ENCODE measurements at places on chromosomes 4 and X.

- no peak for DNase-seq
Measured at GRCh38 chr4:8069102-8069752, 89.4 kb downstream of the ABLIM2 start.

DNA sequence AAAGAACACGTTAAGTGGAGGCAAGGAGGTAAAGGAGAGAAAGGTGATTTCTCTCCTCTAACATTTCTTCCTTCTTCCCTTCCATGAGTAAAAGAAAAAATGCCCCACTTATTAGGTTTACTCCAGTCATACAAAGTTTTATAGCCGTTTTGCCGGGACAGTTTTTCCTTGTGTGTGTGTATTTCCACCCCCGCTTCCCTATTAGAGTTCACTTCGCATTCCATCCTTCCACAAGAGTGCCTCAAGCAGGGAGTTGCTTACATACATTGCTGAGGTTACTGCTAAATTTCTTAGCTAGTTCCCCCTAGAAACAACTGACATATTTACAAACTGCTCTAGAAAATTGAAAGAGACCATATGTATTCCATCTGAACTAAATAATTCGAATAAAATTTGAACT is 45.2 kb upstream of the BMP15 start:
- DNase-seq: no peak

DNA sequence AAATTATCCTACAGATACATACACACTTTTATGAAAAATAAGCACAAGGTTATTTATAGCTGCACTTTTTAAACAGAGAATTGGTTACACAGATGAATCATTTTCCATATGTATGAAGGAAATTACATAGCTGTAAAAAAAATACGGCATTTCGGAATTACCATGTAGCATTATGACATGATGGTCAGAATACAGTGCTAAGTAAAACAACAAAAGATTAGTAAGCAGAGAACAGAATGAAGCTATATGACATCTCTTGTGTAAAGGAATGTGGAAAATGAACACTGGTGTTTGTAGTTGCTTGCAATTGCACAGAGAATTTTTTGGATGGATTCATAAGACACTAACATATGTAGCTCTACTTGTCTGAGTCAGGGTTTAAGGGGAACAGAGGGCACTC is 1222.0 kb upstream of the PRKX start:
- DNase-seq: no peak

DNA sequence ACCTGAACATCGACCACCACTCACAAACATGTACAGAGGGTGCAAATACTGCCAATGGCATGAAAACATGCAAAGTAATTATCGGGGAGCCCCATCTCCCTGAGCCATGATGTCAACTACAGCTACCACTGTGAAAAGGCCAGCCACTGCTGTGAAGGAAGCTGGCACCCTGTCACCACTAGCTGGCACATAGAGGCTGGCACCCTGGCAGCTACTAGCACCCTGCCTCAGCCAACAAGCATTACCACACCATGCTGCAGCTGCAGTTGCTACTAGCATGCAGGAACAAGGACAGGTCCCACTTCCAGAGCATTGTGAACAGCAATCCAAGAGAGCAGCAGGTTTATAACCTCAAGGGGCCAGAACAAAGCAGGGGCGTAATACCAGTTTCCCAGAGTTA is 81.4 kb downstream of the PRR32 start:
- no peak for DNase-seq

- peak; percentile 1 for DNase-seq
Measured at GRCh38 chr4:53861856-53862610, 202.4 kb downstream of the CHIC2 start.

- DNase-seq: no peak
Measured at GRCh38 chrX:13232484-13232883, 87.4 kb downstream of the ATXN3L start.

DNA sequence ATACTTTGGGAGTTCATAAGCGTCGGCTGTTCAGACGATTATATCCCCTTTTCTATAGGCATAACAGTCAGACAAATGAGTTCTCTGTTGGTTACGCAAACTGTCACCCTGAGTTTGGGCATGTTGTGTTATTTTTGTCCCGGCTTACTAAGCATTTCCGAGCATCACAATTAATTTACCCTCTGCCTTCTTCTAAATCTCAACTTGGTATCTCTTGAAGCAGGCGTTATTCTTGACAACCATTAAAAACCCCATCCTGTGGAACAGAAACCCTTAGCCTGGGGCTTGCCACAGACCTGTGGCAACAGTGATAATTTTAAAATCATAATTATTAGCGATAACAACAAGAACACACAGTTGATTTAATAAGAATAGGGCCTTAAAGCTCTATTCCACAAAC is 558.7 kb downstream of the INPP4B start:
- no peak for DNase-seq

DNA sequence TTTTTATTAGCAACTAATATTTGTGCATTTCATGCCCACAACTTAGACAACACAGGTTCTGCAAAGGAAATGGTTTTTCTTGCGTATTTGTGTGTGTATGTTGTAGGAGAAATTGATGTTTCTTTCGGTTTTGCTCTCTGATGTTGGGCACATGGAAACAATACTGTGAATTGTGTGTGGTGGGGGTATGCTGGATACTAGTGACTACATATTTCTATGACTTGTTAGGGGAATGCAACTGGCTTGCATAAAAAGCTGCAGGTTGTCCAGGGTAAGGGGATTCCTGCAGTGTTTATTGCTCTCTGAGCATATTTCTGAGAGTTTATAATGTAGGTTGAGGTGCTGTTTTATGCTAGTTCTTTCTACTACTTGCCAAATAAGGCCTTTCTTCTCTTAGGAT is 11.6 kb downstream of the DLG3 start:
- no peak for DNase-seq

DNA sequence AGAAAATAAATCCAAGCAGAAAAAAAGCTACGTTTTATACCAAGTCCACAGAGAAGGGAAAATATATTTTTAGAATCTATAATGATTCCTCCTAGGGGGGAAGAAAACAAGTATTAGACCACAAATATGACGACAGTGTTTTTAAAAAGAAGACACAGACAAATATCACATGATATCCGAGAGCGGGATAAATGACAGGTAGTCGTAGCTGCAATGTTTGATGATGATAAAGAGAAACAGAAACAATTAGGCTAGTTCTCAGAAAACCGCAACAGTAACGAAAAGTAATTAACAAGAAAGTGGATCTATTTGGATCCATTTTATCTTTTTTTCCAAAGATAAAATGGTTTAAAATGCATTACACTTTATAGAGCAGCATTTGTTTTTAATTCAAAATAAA is 918 bp downstream of the HAUS3 start:
- DNase-seq: no peak

GRCh38 chr4:7261087-7261486 is 68.7 kb downstream of the SORCS2 start:
- no peak for DNase-seq

GRCh38 chr4:143184217-143184502 is 557 bp upstream of the USP38 start:
- no peak for DNase-seq

GRCh38 chr4:42906891-42907759 is 14.6 kb downstream of the GRXCR1 start:
- DNase-seq: no peak

DNA sequence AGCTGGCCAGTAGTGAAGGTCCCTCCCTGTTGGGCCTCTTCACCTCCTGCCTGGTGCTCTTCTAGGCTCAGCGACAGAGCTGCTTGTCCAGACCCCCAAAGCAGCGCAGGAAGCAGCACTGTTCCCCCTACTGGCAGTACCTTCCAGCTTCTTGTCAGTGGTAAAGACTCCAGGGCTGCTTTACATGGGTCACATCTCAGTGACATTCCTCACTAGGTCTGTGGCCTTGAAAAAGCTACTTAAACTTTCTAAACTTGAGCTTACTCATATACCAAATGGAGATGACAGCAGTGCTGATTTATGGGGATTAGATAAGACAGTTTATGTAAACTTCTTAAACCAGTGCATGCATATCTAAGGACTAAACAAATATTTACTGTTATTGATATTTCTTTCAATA is 117.3 kb downstream of the FAT4 start:
- DNase-seq: no peak

- no peak for DNase-seq
Measured at GRCh38 chrX:13489454-13489853, 79.9 kb upstream of the EGFL6 start.

GRCh38 chrX:133335027-133335426 is 80.3 kb downstream of the GPC4 start:
- no peak for DNase-seq

DNA sequence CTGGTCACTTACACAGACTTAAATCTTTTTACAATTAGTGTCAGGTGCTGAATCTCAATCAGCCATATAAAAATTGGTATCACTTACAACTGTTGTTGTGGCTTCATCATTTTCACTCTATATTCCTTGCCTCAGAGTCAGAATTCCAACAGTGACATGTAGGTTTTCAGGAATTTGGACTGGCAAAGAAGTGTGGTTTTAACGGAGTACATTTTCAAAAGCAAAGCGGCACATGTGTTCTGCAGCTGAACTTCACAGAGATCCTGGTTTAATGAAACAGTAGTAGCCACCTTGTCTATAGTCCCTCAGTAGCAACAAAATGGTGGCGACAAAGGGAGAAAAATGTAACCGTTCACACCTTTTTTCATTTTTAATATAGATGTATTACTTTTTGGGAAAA is 486.6 kb downstream of the FAT4 start:
- no peak for DNase-seq

DNA sequence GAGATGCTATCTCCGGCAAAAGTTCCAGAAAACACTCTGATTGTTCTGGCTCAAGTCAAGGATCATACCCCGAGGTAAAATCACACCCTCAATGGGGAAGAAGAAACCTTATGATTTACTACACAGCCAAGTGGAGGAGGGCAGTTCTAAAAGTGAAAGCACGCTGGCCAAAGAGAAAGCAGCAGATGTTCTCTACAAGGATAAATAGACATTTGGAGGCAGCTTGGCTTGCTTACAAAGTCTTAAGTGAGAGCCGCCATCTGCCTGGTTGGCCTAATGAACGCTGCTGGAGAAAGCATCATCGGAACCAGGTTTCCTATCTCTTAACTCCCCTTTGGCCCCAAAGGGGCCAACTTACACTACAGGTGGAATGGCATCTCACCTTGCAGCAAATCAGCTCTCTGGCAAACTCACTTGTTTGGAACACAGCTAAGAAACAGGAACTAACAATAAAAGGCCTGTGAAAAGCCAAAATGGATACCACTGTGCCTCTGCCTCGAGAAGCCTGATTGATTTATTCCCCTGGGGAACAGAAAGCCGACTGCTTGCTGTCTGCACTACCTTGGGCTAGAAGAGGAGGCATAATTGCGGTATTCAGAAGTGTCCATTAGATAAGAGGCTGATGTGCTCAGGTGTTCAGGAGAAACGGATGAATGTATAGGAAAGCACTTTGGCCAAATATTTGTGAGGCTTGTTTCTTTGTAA is 22.8 kb downstream of the FRAS1 start:
- peak; percentile 95 for DNase-seq

Measured in NCI-H446 treated with DMSO at 0.1 percent for 48 hours (cell line).